Activated naive CD8-positive, alpha-beta T cell treated with anti-CD3 and anti-CD28 coated beads, Interleukin-2, amount 50 U/mL, for 24 hours (primary cell): ENCODE measurements at places on chromosomes 12 and 14.
A peak's percentile ranks its signal among the peaks of the same experiment; 100 is the strongest.

DNA sequence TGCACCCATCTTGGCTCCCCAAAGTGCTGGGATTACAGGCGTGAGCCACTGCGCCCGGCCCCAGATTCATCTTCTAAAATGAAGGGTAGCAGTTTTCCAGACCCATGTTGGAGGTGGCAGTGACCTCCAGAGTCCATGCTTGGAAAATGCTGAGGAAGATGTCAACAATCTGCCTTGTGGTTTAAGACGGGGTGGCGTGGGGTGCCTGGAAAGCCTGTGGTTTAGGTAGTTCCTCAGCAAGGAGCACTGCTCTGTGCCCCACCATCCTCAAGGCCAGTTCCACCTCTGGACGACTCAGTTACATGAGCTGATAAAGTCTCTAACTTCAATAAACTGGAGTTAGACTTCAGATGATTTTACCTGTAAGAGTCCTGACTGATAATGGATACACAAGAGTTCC, 48.6 kb downstream of the DRAM1 start:
- no peak for DNase-seq

DNA sequence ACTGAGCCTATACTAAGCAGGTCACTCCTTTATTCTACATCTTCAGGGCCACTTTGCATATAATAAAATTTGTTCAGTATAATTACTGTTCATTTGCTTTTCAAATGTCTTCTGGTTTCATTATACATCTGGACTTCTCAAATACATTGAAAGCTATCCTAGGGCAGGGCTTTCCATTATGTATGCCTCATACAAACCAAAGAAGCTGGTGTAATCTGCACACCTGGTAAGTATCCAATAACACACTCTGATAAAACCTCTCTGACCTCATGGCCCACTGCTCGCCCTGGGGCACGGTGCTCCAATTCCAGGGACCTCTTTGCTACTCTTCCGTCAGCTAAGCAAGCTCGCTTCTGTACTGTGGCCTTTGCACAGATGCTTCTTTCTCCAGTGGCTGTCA, 21.9 kb upstream of the ISM2 start:
- DNase-seq = no peak

DNA sequence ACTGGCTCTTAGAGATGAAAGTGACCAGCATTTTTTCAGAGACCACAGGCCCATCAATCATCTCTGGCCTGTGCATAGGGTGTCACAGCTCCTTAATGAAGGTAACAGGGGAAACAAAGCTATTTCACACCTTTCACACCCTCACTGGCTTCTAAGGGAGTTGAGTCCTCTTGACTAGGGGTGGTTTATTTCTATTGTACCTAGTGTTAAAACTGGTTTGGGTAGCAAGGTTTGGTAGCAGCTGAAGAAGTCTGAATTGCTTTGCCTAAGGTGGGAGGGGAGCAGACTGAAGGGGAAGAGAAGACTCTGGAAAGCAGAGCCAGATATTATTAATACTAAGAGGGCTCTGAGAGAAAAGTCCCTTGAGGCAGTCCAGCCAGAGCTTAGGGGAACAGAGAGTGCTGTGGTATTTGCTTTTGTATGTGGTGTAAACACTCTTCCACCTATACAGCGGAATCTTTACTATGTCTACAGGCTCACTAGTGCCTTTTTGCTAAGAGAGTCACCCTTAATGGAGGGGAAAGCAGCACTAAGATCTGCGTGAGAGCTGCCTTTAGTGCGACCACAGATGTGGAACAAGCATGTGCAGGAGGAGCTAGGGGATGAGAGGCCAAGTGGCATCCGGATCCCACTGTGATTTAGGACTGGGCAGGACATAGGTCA, 95.8 kb downstream of the STXBP6 start:
- DNase-seq = no peak

DNA sequence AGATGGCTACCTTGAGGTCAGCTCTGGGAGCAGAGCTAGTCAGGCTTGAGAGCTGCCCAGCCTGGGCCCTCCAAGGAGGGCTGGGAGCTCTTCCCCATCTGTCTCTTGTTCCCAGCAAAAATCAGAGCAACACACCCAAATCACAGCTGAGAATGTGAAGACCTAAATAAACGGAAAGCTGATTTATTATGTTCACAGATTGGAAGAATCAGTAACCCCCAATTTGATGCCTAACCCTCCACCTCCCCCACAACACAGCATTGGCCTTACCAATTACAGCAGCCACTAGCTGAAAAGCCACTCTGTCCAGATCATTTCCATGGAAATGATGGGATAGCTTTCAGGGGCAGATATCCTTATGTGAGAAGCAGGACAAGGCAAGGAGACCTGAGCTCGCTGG, 7.1 kb upstream of the ACTN1 start:
- DNase-seq = no peak

DNA sequence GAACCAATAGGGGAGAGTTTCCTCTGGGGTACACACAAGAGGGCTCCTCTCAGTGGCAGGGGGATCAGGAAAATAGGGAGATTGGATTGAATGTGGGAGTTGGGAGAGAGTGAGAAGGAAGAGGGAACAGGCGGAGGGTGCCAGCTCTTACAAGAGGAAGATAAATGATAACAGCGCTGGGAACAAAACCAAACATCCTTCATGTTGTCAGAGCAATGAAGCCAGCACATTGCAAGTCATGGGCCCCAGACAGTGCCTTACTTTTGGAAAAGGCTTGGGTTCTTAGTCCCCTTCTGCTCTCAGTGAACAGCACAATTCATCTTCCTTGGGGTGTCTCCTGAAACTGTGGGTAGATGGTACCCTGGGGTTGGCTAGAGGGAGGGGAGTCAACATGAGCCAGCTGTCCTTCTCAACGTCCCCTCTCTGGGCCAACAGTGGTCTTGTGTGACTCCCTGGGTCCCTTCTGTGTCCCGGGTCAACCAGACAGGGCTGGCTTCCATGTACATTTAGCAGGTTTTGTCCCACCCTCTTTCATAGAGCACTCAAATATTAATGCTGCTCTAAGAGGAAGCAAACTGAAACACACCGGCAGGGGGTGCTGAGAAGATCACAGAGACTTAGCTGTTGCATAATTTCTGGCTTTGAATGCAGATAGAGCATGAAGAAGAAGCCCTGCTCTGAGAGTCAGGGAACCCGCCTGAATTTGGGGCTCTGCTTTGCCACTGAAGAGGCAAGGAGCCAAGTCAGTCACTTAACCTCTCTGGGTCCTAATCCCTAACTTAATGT, 138.5 kb downstream of the ESRRB start:
- no peak for DNase-seq

GRCh38 chr14:89388853-89389252, 28.2 kb downstream of the FOXN3 start:
- DNase-seq = no peak

DNA sequence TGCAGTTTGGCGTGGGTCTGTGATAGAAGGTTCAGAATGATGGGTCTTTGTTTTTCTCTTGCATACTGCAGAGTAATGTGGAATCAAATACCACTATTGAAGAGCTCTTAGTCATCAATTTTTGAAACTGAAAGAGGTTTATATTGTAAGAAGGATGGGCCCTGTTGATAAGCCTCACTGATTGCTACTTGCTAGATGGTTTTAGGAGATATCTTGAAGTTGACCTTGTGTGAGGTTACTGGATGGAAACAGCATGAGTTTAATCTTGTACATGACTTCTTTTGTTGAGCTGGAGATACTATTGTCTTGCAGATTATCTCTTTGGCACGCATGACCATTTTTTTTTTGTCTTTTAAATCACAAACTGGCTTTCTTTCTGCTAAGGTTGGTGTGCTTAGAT, 13.8 kb downstream of the BICD1 start:
- DNase-seq = no peak

GRCh38 chr12:92921877-92922276, 7.2 kb downstream of the EEA1 start:
- no peak for DNase-seq

GRCh38 chr12:10304161-10304574, 3.5 kb upstream of the KLRD1 start:
- peak; percentile 34 for DNase-seq

- no peak for DNase-seq
These were observed 8.8 kb downstream of the SERPINA10 start for GRCh38 chr14:94284221-94284620.

GRCh38 chr14:49218436-49219092, 367.6 kb downstream of the RPS29 start:
- DNase-seq = no peak

- no peak for DNase-seq
These were observed 117.5 kb downstream of the NPAS3 start for GRCh38 chr14:33056213-33056612.

GRCh38 chr14:60632257-60632656, 17.0 kb downstream of the SIX1 start:
- no peak for DNase-seq

GRCh38 chr12:4775936-4776335, 55.7 kb downstream of the GALNT8 start:
- no peak for DNase-seq
